T-cell (primary cell): ENCODE measurements at places on chromosomes 11 and 22. TPM values are rescaled to one million over a fixed set of nuclear protein-coding genes. Genes with fewer than 3 reads are reported as not detected.

Gene ACRV1
- not detected for total RNA-seq

Gene DAGLA
- 0.23 TPM for total RNA-seq

Gene IGSF22
- 2.1 TPM for total RNA-seq

Gene GSTP1
- 151 TPM for total RNA-seq

Gene C22orf15
- 1.6 TPM for total RNA-seq

Gene LINC01488
- total RNA-seq, result not detected

Gene C1QTNF4
- 1.5 TPM for total RNA-seq
